Suppressor macrophage (primary cell): ENCODE measurements at places on chromosomes 7 and 10.
A peak's percentile ranks its signal among the peaks of the same experiment; 100 is the strongest.

DNA sequence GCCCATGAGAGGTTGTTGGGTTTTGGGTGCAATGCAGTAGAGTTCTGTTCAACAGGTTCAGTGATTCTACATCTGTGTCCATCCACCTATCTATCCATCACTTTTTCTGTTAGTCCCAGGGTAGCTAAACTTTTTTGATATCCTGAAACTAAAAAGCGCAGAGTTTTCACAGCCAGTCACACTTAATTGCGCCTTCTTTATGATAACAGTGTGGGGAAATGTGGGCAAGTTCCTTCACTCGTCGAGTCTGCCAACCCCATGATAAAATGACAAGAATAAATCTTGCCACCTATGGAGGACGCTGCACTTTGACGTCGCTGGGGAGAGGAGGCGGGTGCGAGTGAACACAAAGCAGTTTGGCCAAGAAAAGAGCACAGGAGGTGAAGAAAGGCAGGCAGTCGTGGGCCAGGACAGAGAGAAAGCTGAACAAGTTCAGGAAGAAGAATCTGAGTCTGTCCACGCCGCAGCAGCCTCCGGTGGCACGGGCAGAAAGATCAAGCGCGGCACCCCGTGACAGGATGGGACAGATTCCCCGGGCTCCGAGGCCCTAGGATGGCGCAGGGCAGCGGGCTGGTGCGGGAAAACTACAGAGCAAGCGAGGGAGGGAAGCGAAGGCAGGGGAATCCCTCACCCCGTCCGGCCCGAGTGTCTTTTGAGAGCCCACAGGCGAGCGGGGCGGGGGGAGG, 9.2 kb downstream of the SP8 start:
- no peak for DNase-seq

DNA sequence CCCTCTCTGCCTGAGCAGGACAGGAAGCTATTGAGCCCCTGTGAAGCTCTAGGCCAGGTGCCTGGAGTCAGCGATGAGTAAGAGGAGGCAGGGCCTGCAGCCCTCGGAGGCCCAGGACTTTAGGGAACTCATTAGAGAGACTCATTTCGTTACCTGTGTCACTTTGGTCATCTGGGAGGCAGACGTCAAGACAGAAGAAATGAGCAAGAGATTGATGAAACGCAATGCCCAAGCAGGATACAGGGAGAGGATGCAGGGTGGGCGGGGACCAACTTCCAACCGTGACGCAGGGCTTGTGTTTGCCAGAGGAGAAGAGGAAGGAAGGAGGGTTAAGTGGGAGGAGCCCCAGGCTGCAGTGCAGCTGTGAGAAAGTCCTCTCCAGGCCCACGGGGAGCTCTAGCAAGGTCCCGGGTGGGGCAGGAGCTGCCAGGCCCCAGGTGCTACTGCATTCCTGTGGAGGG, 26.4 kb upstream of the GNA12 start:
- peak; percentile 90 for DNase-seq

- DNase-seq, result no peak
Measured at GRCh38 chr10:22780474-22780885, 66.1 kb upstream of the PIP4K2A start.

DNA sequence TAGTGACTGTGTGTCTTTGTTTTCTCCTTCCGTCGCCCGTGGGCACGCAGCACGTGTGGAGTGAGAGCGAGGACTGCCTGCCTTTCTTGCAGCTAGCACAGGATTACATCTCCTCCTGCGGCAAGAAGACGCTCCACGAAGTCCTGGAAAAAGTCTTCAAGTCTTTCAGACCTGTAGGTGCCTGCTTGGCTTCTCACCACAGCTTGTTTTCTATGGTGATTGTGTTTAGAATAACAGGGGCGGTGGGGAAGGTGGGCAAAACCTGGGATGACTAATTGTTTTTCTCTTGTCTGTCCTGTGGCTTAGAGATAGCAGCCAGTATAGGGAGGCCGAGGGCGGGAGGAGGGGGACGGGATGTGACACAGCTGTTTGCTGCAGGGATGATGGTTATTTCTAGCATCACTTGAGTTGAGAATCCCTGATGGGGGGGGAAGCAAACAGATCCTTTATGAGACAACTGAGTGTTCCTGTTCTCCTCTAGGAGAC, 11.4 kb downstream of the MTURN start:
- DNase-seq, result no peak

DNA sequence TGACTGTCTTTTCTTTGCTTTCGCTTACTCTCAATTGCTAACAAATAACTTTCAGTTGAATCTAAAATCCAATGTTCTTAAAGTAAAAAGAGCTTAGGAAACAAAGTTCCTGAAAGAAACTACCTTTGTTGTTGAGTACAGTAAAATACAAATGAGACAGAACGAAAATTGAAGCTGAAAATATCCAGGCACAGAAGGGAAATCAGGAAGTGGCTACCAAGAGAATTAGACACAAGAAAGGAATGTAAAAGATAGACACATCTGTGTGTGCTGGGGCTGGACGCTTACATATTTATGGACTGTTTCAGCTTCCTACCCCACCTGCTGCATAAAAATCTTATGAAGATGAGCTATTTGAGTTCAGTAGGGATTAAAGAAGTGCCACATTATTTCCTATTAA, 161.7 kb upstream of the PLXDC2 start:
- DNase-seq, result no peak

DNA sequence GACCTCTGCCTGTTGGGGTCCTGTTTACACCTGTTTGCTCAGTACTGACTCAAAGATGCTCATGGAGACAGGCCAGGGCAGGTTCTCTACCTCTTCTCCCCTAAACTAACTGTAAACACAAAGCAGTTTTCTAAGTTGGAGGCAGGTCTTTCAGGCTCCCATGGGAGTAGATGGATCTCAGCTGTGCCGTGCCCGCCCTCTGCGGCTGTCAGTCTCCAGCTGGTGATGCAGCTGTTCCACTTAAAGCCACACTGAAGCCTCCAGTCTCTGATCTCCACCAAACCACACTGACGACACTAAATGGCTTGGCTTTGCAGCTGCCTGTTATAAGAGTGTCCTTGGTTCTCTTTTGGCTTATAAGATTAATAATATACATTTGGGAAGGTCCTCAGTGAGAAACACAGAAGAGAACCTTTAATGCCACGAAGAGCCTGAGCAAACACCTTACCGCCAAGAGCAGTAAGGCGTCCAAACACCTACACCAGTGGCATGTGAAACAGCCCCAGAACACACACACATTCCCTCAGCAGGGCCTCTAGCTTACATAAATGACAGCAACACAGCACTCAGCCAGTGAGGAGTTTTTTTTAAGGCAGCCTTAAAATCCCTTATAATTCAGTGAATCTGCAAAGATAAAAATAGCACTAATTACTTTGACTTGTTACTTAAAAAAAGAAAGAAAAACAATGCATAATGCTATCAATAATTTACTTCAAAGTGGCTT, 60.4 kb upstream of the KCNIP2 start:
- no peak for DNase-seq

DNA sequence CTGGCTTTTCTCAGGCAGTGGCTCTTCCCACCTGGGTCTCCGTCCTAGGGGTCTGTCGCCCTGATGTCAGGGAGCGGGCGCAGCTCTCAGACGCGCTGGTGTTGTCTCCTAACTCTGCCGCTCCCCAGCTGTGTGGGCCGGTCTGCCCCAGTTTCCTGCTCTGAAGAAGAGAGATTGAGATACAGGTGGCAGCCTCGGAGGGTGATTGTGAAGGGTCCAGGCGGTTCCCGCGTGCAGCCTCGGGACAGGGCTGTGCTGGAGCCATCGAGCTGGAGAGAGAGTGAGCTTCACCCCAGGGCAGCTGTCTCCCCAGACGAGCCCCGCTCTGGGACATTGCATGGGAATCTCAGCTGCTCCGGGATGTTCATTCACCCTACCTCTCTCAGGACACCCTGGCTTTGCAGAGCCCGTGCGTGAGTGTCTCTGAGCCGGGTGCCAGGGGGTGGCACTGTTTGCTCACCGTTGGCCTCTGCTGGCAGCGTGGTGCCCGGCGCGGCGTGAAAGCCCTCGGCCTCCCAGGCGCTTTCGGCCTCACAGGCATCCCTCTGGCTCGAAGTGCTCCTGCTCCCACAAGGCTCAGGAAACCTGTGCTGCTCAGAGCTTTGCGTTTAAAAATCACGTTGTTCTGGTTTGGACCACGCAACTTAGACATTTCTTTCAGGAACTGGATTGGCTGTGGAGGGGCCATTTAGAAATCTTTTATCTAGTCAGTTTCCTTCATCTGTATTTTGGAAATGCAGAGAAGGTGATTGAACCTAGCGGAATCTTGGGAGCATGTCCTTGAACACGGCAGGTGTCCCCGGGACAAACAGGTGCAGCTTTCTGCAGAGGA, 33.8 kb upstream of the ZFAND2A start:
- DNase-seq, result peak; percentile 57

- DNase-seq, result no peak
Measured at GRCh38 chr10:113026679-113027078, 76.6 kb downstream of the TCF7L2 start.

- no peak for DNase-seq
Measured at GRCh38 chr10:2948127-2948854, 119.1 kb upstream of the PFKP start.

- peak; percentile 32 for DNase-seq
Measured at GRCh38 chr7:150949564-150949963, 28.6 kb downstream of the KCNH2 start.

DNA sequence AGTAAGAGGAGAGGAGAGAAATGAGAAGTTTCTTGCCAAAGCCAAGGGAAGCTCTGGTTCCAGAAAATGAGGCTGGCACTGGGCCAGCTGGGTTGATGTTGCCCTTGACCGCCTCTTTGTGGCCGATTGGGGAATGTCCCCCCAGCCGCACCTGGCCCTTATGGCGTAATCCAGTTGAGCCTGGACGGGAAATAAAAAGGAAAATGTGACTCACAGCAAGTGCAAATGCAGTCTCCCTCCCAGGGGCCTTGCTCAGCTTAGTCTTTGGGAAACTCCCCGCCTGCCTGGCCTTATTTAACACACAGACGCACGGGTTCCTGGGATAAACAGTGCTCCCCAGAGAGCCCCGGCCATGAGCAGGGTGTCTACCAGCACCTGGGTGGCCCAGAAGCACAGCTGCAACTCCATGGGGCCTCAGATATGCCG, 174.8 kb downstream of the KIAA1217 start:
- DNase-seq, result peak; percentile 57

DNA sequence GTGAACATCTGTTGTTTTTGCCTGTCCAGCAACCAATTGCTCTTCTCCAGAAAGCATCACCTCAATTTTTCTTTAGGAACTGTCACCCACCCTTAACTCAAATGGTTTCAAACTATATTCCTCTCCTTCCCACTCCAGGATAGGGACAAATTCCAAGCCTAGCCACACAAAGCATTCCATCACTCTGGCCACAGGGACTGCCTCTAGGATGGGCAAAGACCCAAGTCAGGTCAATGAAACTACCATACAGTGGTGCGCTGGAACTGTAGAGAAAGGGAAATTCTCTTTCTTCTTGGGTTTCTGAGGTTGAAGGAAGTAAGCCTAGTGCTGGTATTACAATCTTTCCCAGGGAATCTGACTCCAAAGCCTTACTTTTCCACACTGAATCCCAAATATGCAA, 3.6 kb downstream of the MICU1 start:
- DNase-seq, result no peak

DNA sequence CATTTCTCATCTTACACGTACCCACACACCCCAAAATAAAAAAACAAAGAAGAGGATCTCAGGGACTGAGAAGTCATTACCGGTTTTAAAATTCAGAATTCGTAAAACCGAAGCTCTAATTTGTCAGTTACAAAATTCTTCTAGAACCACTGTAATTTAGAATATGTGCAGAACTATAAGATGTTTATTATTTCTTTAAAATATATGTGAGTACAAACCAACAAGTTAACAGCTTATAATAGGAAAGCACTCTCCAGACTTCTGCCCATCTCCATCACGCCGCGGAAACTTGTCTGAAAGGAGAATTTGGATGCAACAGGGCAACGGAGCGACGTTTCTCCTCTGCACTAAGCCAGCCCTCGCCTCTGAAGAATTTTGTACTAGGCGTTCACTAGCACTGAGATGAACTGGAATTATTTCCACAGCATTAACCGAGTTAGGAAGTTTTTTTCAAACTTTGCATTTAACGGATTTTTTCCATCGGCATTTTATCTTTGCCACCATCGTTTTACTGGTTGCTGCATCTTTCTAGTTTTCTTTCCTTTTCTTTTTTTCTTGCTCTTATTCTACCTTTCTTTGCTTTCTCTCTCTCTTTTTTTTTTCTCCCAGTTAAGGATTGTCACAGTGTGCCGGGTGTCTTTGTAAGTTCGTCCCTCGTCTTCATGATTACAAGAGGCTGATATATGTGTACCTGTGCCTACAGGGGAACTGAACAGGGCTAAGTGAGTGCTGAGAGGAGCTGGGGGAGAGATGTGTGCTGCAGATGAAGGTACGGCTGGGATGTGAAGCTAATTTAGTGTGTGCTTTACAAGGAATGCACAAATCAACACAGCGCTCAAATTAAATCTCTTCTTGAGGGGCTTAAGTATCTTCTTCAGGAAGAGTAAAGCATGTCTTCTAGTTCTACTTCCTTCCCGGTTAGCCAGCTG, 295.9 kb upstream of the NFE2L3 start:
- DNase-seq, result no peak

DNA sequence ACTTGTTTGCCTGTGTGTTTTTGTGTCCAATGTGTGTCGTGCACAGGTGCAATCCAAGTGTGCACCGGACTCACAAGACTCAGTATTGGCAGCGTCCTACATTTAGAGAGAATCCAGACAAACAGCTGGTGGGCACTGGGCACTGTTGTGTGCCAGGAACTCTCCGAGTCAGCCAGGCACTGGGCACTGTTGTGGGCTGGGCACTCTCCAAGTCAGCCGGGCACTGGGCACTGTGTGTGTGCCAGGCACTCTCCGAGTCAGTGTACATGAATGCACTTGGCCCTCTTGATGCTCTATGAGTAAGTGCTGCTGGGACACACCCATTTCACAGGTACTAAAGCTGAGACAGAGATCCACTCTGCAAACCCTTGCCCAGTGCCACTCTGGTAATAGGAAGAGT, 303.5 kb downstream of the PTPRN2 start:
- no peak for DNase-seq
